ENCODE measurements at places on chromosomes 3 and 15. TPM values are rescaled to one million over a fixed set of nuclear protein-coding genes. Genes with fewer than 3 reads are reported as not detected.

Gene TMEM108
- 0.82 TPM for total RNA-seq

Gene KCNH8
- 0.77 TPM for total RNA-seq

Gene AADACL2
- not detected for total RNA-seq

Gene EFHB
- not detected for total RNA-seq

Gene NPAP1
- not detected for total RNA-seq

DNA sequence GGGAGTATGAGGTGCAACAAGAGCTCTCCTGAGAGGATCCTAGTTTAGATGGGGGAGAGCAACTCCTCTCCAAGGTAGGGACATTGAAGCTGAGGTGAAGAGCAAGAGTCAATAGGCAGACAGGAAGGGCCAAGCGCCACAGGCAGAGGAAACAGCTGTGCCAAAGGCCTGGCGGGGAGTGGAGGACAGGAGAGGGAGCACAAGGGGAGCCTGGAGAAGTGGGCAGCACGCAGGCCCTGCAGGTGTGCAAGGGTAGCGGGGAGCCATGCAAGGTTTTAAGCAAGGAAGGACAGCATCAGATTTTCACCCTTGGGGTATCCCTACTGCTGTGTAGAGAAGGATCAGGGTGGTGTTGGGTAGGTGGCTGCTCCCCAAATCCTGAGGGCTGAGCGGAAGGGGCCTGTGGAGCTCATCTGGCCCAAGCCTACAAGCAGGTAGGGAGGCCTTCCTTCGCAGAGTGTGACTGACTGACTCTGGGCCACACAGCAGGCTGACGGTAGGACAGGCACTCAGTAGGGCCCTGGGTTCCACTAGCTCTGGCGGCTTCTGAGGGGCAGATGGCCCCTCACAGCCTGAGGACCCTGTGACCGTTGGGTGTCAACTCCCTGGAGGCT lies 13.3 kb downstream of the CHST13 start:
- H3K4me1 ChIP-seq: no peaks in the 10 kb centered on the region
- no peaks in the 10 kb centered on the region for H3K36me3 ChIP-seq
- H3K27me3 ChIP-seq: no peaks in the 10 kb centered on the region
- no peak overlapping the region for H3K4me3 ChIP-seq

DNA sequence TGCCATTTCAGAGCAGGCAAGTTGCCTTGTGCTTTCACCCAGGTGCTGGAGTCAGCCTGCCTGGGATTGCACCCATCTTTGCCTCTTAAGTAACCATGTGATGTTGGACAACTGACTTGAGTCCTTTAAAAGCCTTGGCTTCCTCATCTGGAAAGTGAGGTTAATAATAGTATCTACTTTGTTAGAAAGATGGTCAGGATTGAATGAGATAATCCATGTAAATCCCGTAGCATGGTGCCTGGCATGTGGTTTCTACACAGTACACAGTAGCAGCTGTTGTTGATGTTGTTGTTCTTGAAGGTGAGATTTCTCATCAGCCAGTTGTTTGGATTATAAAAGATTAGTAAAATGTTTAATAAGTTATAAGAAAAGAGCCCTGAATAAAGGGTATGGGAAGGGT lies 48.8 kb downstream of the PSMD6 start:
- DNase-seq: no peak
- no peak overlapping the region for H3K4me3 ChIP-seq
- no peaks in the 10 kb centered on the region for H3K27me3 ChIP-seq
- H3K27ac ChIP-seq: no peak overlapping the region

DNA sequence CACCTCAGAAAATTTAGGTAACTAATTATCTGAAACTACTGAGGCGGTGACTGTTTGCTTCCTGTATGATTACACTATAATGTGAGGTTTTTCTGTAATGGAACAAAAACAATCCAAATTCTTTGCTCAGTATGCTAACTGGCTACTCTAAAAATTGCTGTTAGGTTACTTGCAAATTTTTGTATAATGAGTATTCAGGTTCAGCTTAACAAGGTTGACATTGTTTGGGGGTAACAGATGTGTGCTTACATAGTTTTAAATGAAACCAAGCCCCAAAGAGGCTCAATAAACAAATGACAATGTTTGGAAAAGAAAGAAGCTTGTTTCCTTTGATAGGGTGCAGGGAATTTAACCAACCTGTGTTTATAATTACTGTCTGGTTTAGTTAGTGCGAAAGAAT lies 414.5 kb upstream of the MDFIC2 start:
- no peaks in the 10 kb centered on the region for H3K27me3 ChIP-seq
- no peak for DNase-seq

DNA sequence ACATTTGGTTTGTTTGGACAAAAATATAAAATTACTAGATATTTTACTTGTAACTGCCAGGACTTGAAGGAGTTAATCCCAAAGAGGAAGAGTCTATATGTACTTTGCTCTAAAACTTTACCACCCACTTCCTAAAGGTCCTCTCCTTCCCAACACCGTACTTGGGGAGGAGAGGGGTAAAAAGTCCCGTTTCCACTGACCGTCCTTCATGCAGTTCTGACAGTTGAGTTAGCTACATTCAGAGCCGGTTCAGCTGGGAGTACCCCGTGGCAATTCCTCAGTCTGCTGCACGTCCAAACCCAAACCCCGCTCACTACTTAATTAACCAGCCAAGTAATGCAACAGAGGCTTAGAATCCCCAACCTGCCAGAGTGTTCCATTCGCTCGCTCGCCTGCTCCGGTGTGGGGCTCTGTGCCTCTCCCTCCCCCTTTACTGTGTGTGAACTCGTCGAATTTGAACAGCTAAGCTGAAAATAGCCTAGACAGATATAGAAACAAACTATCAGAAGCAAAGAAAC lies 519.7 kb downstream of the FOXP1 start:
- no peaks in the 10 kb centered on the region for H3K27me3 ChIP-seq
- peaks cover 6% of the 10 kb centered on the region for H3K4me1 ChIP-seq
- no peaks in the 10 kb centered on the region for H3K36me3 ChIP-seq
- H3K4me3 ChIP-seq: peak overlapping the region; percentile 49
- peak overlapping the region; percentile 95 for H3K27ac ChIP-seq

- no peak overlapping the region for H3K4me3 ChIP-seq
- no peaks in the 10 kb centered on the region for H3K36me3 ChIP-seq
- no peaks in the 10 kb centered on the region for H3K27me3 ChIP-seq
- H3K27ac ChIP-seq: no peak overlapping the region
- no peaks in the 10 kb centered on the region for H3K4me1 ChIP-seq
These were observed 388.7 kb upstream of the SGO1 start for GRCh38 chr3:20574746-20575145.

- H3K27ac ChIP-seq: no peak overlapping the region
- H3K36me3 ChIP-seq: peaks cover 8% of the 10 kb centered on the region
- no peak for DNase-seq
- no peaks in the 10 kb centered on the region for H3K4me1 ChIP-seq
- no peaks in the 10 kb centered on the region for H3K27me3 ChIP-seq
- no peak overlapping the region for H3K4me3 ChIP-seq
These were observed 72.5 kb downstream of the OPA1 start for GRCh38 chr3:193665370-193665989.

- DNase-seq: no peak
- H3K36me3 ChIP-seq: no peaks in the 10 kb centered on the region
- no peak overlapping the region for H3K4me3 ChIP-seq
- no peaks in the 10 kb centered on the region for H3K27me3 ChIP-seq
These were observed 7.7 kb downstream of the SNX4 start for GRCh38 chr3:125512135-125512920.

GRCh38 chr3:20326541-20326940 lies 140.5 kb upstream of the SGO1 start:
- H3K4me3 ChIP-seq: no peak overlapping the region
- DNase-seq: no peak
- H3K27ac ChIP-seq: no peak overlapping the region
- no peaks in the 10 kb centered on the region for H3K4me1 ChIP-seq

GRCh38 chr3:107271787-107272387 lies 105.4 kb upstream of the CCDC54 start:
- no peaks in the 10 kb centered on the region for H3K4me1 ChIP-seq
- H3K27ac ChIP-seq: no peak overlapping the region
- DNase-seq: no peak
- no peaks in the 10 kb centered on the region for H3K36me3 ChIP-seq

GRCh38 chr3:50278123-50278879 lies 586 bp upstream of the LSMEM2 start:
- H3K4me1 ChIP-seq: peaks cover 9% of the 10 kb centered on the region
- H3K27me3 ChIP-seq: peaks cover 9% of the 10 kb centered on the region
- no peaks in the 10 kb centered on the region for H3K36me3 ChIP-seq
- DNase-seq: no peak
- no peak overlapping the region for H3K27ac ChIP-seq
- no peak overlapping the region for H3K4me3 ChIP-seq

DNA sequence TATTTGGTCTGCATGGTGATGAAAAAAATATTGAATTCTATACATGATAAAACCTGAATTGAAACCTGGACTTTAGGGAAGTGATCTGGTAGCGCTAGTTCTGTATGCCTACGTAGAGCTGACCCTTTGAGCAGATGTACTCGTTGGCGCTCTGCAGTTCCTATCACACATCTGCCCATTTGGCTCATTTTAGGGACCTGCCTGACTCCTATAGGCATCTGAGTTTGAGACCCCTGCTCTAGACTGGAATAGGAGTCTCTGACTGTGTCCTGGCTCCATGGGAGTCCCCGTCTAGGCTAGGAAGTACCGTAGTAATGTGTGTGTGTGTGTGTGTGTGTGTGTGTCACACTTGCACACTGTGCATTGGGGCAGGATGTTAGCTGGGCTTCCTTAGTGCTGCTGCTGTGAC lies 21.2 kb downstream of the STARD5 start:
- no peaks in the 10 kb centered on the region for H3K27me3 ChIP-seq
- H3K27ac ChIP-seq: no peak overlapping the region
- H3K4me1 ChIP-seq: no peaks in the 10 kb centered on the region
- no peaks in the 10 kb centered on the region for H3K36me3 ChIP-seq
- H3K4me3 ChIP-seq: no peak overlapping the region
- DNase-seq: no peak

DNA sequence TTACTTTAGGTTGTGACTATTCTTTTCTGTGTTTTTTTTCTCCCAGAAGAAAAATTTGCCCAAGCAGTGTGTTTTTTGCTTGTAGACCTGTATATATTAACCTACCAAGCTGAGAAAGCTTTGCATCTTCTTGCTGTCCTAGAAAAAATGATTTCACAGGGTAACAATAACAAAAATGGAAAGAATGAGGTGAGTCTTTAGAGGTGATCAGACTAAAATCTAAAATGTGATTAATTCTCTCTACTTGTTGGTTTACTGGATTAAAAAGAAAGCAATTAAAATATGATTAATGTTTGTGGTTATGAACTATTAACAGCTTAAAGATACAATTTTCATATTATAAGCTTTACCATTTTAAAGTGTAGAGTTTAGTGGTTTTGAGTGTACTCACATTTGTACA lies 28.2 kb downstream of the CNOT10 start:
- H3K4me1 ChIP-seq: no peaks in the 10 kb centered on the region
- H3K4me3 ChIP-seq: no peak overlapping the region
- DNase-seq: no peak
- H3K27me3 ChIP-seq: no peaks in the 10 kb centered on the region
- H3K27ac ChIP-seq: no peak overlapping the region

GRCh38 chr3:133282236-133282635 lies 117.6 kb upstream of the BFSP2 start:
- no peak overlapping the region for H3K27ac ChIP-seq
- no peaks in the 10 kb centered on the region for H3K36me3 ChIP-seq
- H3K4me1 ChIP-seq: no peaks in the 10 kb centered on the region
- H3K27me3 ChIP-seq: no peaks in the 10 kb centered on the region

- no peaks in the 10 kb centered on the region for H3K36me3 ChIP-seq
- H3K4me3 ChIP-seq: no peak overlapping the region
- no peaks in the 10 kb centered on the region for H3K27me3 ChIP-seq
- H3K4me1 ChIP-seq: no peaks in the 10 kb centered on the region
- DNase-seq: no peak
These were observed 46.9 kb downstream of the CHRD start for GRCh38 chr3:184426691-184427141.

- no peak overlapping the region for H3K4me3 ChIP-seq
- no peak overlapping the region for H3K27ac ChIP-seq
- no peaks in the 10 kb centered on the region for H3K4me1 ChIP-seq
These were observed 57.9 kb upstream of the RNU6-1 start for GRCh38 chr15:67897646-67898339.

Data from colonic mucosa (tissue), 4 donors.